ENCODE measurements at places on chromosomes 6 and 20.

DNA sequence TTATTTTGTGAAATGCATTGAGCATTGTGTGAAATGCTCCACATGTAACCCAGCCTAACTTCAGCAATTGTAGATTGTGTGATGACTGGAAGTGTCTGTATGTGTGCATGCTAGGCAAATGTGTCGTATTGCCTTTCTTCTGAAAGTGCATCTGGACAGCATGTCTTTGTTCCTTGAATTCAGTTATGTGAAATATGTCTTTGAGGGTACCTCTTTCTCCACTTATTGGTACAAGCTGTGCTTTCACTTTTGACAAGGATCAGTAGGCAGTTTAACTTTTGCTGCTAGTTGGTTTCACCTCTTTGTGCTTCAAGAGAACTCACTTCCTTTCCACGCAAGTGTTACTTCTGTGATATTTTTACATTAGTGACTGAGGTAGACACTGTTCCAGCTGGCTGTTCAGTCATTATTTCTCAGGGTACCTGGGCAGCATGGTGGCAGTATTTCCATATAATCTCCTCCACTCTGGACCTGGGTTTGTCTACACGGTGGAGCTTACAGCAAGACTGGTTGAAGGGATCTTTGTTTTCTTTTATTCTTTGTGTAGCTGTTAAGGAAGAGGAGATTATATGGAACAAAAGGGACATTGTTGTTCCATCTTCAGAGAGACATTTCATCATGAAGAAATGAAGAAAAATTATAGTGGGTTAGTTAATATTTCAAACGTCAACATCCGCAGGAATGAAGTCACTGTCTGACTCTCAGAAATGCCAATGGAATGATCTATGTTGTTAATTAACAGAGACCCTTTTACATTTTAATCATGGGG lies 175.4 kb downstream of the UTRN start:
- DNase-seq, result no peak

DNA sequence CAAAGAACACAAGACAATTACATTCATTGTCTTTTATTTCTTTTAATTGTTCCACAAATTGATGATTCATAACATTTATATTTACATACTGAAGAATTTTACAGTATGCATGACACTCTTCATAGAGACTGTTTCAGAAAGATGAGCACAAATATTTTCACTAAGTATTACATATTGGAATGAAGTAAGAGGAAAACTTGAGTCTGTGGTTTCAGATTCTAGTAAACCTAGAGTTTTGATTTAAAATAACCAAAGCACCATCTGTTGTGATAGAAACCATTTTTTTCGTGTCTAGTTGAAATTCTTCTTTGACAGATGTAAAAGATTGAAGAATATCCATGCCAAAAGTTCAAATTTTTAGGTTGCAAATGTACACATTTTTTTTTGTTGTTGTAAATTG lies 32.1 kb upstream of the OPN5 start:
- DNase-seq, result no peak

GRCh38 chr6:36985417-36985807 lies 584 bp downstream of the MTCH1 start:
- DNase-seq, result no peak

DNA sequence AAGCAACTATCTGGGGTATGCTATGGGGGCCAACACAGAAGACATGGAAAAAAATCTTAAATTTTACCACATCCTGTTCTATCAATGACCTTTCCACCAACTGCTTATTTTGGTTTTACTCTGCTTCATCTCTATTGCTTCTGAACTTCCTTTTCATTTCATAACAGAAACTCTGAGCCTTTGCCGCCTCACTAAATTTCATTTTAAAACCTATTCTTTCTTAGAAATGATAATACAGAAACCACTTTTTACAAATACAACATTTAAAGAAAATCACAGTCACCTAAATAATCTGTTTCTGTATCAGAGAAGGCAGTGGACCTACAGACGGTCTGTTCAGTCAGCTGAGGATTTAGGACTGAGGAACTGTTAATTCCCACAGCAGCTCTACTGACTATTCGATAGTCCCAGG lies 117.5 kb downstream of the KCNQ5 start:
- no peak for DNase-seq

DNA sequence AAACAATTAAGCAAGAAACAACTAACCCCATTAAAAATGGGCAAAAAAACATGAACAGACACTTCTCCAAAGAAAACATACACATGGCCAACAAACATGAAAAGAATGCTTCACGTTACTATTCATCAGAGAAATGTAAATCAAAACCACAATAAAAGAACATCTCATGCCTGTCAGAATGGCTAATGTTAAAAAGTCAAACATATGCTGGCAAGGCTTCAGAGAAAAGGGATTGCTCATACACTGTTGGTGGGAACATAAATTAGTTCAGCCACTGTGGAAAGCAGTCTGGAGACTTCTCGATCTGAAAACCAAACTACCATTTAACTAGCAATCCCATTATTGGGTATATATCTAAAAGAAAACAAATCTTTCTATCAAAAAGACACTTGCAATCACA lies 217.5 kb downstream of the TINAG start:
- DNase-seq, result no peak

DNA sequence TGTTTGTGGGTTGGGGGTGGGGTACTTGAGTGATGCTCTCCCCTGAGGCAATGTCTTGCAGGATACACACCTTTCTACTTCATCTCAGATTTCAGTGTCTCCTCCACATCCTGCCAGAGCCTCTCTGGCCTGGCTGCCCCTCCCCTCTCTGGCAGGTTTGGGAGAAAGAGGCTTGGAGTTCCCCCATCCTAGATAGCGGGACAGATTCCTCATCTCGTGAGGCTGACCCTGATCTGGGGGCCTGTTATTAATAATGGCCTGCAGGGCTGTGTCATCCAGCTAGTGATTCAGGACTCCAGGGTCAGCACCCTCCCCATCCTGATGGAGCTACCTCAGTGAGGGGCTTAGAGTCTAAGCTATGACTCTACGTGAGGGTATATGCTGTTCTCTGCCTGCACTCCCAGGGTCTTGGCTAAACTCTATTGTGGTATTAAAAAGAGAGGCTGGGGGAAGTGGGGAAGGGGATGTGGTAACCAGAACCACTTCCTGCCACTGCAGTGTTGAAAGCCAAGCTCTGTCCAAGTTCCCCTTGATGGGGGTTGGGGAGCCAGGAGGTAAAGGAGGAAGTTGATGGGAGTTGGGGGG lies 3.7 kb upstream of the MMP9 start:
- DNase-seq, result peak; percentile 97

DNA sequence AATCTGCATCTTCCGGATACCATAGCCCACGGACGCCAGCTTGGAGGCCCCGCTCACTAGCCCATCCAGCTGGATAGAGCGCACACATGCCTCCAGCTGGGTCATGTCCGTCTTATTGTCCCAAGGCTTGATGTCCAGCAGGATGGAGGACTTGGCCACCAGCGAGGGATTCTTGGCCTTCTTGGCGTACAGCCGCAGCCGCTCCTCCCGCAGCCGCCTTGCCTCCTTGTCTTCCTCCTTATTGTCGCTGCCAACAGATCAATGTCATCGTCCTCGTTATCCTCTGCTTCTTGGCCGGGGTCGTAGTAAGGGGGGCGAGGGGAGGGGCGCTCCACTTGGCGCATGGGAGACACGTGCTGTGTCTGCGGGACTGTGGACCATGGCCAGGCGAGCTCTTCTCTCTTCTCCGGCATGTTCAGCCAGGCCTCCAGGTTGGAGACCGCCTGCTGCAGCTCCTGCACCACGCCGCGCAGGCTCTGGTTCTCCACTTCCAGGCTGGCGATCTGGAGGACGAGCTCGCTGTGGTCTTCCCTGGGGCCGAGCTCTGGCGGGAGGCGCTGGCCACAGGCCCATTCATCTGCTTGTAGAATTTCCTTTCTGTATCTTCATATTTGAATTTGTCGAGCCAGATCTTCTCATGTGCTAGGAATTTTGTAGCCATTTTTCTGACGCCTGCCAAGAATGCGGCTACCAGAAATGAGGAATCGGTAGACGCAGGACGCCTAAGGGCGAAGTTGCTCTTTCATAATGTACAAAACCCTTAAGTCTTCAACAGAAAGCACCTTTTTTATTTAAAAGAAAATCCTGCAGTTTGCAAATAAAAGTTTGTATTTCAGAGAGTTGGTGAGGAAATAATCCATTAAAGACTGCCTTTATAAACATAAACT lies 60.1 kb upstream of the PTPRK start:
- DNase-seq, result no peak

DNA sequence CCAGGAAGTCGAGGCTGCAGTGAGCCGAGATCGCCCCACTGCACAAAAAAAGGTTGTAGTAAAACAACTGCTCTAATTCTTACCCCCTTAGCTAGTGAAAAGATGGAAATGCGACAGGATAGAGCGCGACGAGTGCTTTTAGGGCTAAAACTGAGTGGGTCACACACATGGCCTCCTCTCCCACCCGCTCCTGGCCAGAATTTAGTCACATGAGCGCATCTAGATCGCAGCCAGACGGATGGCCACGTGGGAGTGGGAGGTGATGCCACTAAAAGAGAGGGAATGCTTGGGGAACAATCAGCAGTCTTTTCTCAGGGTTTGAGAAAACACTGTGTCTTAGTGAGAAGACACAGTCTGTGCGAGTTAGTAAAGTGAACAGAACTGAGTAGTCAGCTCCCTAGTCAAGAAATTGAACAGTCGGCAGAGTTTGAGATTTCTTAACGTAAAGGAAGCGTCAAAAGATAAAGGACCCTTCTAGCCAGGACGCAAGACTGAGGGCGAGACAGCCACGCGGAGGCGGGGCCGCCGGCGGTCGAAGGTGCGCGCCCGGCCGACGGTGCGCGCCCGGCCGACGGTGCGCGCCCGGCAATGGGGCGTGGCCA lies 664 bp upstream of the ACTR5 start:
- peak; percentile 72 for DNase-seq

DNA sequence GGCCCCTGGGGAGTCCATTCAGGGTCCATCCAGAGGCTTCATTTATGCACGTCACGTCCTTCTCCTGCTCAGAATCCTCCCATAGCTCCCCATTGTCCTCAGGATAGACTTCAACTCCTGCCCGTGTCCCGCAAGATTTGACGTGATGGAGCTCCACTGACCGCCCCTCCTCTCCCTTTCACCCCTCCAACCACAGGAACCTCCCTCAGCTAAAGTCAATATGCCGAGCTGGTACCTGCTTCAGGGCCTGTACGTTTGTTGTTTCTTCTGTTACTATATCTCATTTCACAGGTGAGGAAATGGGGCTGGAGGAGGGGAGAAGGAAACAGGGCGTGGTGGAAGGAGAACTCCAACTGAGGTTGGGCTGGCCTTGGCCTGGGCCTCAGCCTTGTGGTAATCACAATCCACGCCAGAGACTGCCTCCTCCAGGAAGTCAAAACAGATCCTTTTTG lies 38.6 kb downstream of the CEBPB start:
- DNase-seq, result no peak

DNA sequence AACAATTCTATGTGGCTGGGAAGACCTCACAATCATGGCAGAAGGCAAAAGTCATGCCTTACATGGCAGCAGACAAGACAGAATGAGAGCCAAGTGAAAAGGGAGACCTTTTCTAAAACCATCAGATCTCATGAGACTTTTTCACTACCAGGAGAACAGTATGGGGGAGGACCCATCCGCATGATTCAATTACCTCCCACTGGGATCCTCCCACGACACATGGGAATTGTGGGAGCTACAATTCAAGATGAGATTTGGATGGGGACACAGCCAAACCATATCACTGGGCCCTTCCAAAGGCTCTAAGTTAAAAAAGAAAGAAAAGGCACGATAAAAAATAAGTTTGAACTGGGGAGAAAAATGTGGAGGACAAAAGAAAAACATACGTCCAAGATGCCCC lies 406.9 kb upstream of the CDH4 start:
- DNase-seq, result no peak

DNA sequence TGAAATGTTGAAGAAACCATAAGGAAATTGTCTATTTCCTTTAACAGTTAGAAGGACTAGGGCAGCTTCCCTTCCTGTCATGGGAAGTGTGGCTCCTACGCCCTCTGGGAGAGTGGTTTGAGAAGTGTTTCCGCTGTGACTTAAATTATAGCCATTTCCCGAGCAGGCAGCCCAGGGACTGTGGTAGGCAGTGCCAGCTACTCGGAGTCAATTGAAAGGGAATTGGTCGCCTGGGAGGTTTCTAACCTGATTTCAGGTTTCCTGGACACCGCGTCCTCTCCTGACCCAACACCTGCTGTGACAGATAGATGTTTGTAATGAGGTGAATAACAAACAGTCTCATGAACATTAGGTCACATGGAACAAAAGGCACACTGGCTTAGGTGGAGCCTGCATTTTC lies 256.1 kb upstream of the PLCB4 start:
- no peak for DNase-seq

GRCh38 chr20:38044685-38045084 lies 11.1 kb downstream of the RPRD1B start:
- no peak for DNase-seq

DNA sequence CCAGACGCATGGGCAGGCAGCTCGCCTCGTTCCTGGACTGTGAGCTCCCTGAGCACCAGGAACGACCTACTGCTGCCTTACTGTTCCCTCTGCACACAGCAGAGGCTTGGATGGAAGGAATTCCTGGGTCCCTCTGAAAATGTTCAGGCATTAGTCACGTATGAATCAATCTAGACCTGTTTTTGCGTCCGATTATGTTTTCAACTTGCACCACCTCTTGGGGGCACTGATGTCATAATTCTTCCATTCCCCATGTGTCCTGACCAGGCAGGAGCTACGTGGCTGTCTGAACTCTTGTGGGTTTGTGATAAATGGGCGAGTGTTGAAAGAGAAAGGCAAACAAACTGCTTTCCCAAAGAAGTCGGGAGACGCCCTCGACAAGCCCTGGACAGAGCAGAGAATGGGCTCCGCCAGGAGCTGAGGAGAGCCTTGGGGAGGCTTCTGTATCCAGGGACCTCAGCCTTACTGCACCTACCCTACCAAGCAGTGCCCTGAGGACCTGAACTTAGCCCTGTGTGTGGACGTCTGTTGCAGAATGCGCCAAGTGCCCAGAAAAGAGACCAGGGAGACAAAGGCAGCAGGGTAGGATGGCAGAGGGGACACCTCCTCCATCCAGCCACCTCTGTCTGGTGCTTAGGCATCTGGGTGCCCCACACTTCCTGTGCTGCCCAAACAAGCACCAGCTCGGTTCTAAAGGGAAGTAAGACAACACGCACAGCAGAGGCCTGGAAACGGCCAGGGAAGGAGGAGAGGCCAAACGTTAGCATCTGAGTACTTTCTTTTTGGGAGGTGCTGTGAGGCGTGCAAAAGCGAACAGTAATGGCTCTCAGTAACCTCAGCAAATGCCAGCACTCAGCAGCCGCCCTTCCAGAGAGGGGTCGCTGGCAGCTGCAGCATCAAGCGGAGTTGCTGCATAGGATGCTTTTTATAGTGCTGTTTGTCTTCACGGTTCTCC lies 124.2 kb downstream of the LY86 start:
- DNase-seq, result peak; percentile 77

GRCh38 chr6:17466707-17467106 lies 73.3 kb downstream of the CAP2 start:
- DNase-seq, result no peak
